Adipocyte (in vitro differentiated cells): ENCODE measurements at places on chromosomes 6 and 20.
A peak's percentile ranks its signal among the peaks of the same experiment; 100 is the strongest.

- peak; percentile 46 for DNase-seq
Measured at GRCh38 chr6:138719011-138719635, 54.4 kb upstream of the CCDC28A start.

GRCh38 chr20:13022401-13023155 lies 13.8 kb downstream of the SPTLC3 start:
- DNase-seq: peak; percentile 33

- DNase-seq: no peak
Measured at GRCh38 chr6:75115481-75115880, 90.4 kb downstream of the COL12A1 start.

- DNase-seq: no peak
Measured at GRCh38 chr6:19219931-19220330, 617.2 kb upstream of the ID4 start.

GRCh38 chr6:19697744-19698290 lies 139.4 kb upstream of the ID4 start:
- peak; percentile 41 for DNase-seq

- DNase-seq: peak; percentile 70
Measured at GRCh38 chr20:62924442-62925075, 1.7 kb downstream of the DIDO1 start.

- no peak for DNase-seq
Measured at GRCh38 chr6:22928775-22929174, 359.4 kb downstream of the HDGFL1 start.

GRCh38 chr6:42226645-42227143 lies 9.0 kb upstream of the MRPS10 start:
- DNase-seq: no peak

DNA sequence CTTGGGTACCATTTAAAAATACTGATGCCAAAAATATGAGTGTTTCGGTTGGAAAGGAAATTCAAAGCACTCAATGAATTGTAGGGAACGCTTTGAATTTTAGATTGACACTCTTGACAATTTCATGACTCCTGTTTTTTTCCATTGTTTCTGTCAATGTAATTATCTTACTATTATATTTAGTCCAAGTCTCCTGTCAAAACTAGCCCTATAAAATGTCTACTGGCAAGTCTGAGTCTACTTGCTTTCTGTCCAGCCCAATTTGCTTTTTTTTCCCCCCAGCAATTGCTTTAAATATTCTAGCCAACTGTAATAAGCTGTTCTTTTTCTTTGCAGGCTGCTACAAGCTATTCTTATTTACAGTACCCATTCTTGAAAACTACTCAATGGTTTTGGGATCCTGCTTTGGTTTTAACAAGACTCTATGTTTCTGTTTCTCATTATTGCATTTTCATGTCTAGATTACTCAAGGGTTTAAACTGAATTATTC lies 1103.9 kb upstream of the GJE1 start:
- DNase-seq: peak; percentile 6

- DNase-seq: no peak
Measured at GRCh38 chr6:106154326-106154725, 68.2 kb downstream of the PRDM1 start.

GRCh38 chr6:38270367-38270766 lies 369.4 kb downstream of the BTBD9 start:
- no peak for DNase-seq

GRCh38 chr20:20772497-20773085 lies 60.1 kb upstream of the RALGAPA2 start:
- no peak for DNase-seq

DNA sequence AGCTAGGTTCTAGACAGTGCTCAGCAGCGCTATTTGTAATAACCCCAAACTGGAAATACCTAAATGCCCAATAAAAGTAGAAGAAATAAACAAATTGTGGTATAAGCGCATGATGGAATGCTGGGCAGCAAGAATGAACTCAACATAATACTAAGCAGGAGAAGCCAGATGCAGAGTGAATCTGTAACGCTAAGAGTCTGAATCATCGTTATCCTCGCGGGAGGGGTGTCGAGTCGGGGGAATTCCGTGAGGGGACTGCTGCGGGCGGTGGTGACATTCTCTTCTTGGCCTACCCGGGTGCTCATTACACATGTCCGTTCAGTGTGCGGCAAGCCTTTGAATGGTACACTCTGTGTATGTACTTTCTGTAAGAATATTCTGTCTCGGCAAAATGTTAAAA lies 83.7 kb downstream of the SULF2 start:
- DNase-seq: no peak

- no peak for DNase-seq
Measured at GRCh38 chr6:165881806-165882205, 218.8 kb upstream of the PDE10A start.

DNA sequence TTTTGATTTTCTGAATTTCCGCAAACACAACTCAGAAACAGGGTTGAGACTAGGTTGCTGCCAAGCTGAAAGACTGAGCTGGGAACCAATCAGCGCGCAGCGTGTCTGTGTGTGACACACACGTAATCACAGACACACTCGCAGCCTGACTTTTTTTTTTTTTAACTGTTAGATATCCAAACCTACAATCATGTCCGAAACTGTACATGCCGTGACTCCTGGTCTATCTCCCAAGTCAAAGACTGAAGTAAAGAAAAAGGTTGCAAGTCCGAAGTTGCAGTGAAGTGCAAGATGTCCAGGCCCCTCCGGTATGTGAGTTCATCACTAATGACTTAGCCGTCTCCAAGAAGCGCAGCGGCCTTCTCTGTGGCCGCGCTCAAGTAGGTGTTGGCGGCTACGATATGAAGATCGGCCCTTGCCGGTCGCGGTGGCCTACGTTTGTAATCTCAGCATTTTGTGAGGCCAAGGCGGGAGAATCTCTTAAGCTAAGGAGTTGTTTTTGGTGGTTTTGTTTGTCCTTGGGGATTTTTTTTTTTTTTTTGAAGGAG lies 108.2 kb downstream of the HFE start:
- DNase-seq: peak; percentile 97
